ENCODE measurements at places on chromosomes 5 and 9.

DNA sequence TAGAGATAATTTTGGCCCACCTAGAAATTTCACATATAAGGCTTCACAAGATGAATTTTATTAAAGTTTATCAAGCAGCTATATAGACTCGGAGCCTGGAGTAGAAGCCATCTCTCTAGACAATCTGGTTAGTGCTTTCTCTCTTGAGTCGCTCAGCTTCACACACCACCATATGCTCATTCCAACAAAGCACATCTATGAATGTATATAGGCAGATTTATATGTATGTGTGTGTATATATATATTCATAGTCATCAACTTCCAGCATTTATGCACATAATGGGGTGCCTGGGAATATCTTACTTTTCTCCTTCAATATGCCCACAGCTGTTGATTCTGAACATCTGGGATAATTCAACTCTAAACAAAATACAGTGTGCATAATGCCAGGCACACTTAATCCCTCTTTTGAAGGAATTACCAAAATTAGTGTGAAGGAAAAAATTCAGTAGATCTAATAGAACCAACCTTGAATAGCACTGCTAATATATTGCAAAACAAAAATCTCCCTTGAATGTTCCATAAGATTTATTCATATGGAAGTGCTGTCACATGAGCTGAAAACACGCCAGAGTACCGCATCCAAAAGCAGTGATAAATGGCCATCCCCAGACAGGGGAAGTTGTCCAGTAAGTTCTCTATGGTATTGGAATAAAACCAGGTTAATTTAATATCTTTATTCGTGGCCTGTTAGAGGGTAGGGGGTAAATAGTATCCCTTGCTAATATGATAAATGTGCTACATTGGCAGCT lies 56.0 kb upstream of the MOCS2 start:
- DNase-seq: no peak

DNA sequence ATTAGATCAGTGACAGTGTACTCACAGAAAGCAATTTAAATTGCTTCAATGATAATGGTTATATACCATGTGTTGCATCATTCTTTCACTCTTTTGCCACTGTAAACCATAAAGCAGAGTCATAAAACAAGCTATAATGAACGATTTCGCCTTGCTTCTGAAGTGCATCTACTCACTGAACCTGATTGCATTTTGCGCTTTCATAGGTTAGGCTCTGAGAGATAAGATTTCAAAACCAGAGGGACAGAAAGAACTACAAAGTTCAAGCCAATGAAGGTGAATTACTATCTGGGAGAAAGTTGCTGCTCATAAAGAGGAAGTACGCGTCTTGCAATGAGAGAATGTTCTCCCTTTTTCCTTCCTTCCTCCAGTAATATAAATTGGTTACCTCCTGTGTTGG lies 412.7 kb downstream of the CETN3 start:
- DNase-seq: no peak

DNA sequence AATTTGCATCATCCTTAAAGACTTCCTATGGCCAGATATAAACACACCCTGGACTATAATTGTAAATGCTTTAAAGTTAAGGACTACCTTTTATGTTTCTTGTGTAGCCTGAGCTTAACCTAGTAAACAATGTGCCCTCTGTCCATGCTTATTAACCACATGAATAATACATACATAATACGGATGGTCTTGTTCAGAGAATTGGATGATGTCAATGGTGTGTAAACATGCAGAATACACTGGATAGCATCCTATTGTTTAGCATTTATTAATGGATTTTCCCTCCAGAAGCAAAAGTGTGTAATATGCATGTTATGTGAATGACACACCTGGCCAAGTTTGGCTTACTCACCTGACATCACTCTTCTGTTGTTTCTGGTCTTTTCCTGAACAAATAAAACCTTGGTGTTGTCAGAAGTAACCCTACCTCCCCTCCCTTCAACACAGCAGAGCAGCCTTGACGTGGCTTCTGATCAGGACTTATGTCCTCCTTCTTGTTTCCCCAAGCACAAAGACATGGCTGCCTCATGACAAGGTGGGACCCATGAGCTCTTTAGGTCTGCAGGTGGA lies 517.9 kb downstream of the MTRR start:
- DNase-seq: no peak

DNA sequence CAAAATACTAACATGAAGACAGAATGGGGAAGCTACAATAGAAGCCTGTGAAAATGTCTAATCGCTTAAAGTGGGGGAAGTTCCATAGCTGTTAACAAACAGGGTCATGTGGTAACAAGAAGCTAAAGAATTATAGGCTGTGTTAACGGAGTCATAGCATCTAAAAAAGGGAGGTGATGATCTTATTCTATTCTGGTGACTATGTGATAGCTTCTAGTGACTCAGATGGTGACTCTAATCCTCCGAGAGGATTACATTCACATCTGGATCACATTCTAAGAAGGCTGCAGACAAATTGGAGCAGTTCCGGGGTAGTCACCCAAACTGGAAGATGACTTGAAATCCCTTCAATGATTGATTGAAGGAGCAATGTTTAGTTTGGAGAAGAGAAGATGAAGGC lies 142.1 kb downstream of the LIFR start:
- peak; percentile 73 for DNase-seq

DNA sequence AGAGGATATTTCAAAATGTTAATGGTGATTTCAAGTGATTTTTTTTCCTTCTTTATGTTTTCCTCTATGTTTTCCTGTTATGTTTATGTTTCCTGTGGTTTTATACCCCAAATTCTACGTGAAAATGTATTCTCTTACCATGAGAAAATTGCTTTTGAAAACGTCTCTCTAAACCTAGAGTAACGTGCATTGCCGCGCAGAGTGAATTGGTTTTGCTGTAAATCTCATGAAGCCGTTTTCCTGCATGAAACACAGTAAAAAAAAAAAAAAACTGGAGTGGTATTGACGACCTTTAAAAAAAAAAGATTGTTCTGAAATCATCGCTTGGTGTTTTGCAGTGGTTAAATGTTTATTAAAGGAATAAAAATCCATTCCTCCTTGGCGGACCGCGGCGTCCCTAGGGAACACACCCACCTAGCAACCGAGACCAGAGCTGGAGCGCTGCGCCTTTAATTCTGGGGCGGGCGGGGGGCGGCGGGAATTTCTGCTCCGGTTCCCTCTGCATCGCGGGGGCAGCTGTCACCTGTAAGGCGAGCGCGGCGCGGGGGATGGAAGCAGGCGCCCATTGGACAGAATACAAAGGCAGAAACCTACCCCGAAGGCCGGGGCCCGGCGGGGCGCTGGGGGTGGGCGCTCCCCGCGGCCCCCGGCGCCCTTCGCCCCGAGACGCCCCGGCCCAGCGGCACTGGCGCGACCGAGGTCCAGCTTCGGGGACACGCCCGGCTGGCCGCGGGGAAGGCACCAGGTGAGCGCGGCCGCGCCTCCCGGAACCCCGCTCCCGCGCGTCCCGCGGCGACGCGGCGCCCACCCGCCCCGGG lies at the start of gene SOWAHA:
Gene SOWAHA, plus strand, starts transcription at position 522 of the 818 bp plus-strand sequence. CDS start 320 bp downstream, outside the sequence.
- no peak for DNase-seq

Data from AG10803 (cell line).